ENCODE measurements at places on chromosomes 2 and 18.

- DNase-seq, result no peak
Observed at GRCh38 chr2:28424799-28425463, 32.3 kb downstream of the FOSL2 start.

GRCh38 chr2:118059919-118060478 lies 28.3 kb upstream of the INSIG2 start:
- no peak for DNase-seq

DNA sequence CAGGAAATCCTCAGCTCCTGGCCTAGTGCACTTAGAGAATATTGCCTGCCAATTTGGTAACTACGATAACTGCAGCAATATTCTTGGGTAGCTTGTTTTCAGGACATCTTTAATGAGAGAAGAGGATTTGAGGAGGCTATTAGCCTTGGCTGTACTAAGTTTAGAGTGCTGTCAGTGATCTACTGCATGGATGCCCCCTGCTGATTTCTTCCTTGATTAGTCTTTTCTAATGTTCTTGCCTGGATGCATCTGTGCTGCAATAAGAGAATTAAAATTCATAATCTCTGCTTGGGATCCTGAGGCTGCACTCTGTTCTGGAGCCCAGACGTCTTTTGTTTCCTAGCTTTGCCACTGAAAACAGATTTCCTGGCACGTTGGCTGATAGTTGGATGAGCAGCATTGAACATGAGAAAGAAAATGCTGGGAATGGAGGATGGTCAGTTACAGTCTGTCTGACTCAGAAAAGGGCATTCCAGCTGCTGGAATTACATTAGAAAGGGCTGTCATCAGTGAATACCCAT lies 115.4 kb downstream of the CCDC85A start:
- no peak for DNase-seq

DNA sequence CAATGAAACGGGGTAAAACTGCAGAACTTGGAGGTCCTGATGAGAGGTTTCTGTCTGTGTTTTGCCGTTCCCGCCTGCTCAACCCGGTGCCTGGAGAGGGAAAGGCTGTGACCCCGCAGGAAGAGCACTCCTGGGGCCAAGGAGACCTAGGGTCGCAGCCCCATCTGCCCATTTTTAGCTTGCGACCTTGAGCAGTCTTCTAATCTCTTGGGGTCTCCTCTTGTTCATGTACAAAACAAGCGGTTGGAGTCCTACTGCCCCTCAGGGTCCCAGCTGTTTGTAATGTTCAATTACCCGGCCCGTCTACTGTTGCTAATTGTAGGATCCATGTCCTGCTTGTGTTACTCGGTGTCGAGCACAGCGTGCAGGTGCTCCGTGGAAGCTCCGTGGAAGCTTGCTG lies 104.5 kb downstream of the PTGR3 start:
- no peak for DNase-seq

DNA sequence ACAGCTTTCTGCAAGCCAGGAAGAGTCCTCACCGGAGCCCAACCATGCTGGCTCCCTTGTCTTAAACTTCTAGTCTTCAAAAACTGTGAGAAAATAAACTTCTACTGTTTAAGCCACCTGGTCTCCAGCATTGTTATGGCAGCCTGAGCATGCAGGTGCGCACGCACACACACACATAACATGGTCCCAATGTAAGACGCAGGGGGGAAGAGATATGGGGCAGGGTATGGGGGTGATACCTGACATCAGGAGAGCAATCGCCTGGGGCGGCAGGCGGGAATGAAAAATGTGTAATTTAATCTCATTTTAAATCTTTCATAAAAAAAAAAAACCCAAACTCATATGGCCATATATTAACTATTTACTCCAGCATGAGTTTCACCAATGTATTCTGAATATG lies 18.0 kb downstream of the HJURP start:
- DNase-seq, result no peak

DNA sequence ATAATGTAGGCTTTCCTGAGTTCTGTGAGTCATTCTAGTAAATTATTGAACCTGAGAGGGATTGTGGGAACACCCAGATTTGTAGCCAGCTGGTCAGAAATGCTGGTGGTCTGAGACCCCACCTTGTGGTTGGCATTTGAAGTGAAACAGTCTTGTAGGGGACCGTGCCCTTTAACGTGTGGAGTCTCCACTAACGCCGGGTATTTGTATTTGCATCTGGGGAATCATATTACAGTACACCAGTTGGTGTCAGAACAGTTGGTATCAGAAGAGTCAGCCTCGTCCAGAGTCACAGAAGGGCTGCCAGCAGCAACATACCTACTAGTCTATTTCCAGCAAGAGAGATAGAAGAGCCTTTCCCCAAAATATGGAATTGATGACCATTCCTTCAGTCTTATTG lies 38.3 kb upstream of the PTPN4 start:
- DNase-seq, result no peak

GRCh38 chr2:50962731-50963130 lies 69.2 kb downstream of the NRXN1 start:
- DNase-seq, result no peak

DNA sequence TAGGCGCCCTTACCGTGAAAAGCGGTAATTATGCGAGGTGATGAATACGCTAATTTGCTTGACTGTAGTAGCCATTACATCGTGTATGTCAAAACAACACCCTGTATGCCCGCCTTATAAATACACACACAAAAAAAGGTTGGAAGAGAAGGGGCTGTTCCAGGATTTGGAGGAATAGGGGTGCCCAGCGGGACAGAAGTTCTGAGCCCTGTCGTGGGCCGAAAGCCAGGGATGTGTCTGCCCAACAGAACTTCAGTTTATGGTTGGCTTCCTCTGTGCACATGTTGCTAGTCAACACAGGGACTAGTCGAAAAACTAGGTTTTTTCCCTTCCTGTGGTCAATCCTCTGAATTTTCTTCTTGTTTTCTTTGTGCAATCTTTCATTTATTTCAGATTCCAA lies 182.5 kb downstream of the ACKR3 start:
- peak; percentile 49 for DNase-seq

- DNase-seq, result no peak
Observed at GRCh38 chr18:11078491-11078890, 70.9 kb downstream of the PIEZO2 start.

DNA sequence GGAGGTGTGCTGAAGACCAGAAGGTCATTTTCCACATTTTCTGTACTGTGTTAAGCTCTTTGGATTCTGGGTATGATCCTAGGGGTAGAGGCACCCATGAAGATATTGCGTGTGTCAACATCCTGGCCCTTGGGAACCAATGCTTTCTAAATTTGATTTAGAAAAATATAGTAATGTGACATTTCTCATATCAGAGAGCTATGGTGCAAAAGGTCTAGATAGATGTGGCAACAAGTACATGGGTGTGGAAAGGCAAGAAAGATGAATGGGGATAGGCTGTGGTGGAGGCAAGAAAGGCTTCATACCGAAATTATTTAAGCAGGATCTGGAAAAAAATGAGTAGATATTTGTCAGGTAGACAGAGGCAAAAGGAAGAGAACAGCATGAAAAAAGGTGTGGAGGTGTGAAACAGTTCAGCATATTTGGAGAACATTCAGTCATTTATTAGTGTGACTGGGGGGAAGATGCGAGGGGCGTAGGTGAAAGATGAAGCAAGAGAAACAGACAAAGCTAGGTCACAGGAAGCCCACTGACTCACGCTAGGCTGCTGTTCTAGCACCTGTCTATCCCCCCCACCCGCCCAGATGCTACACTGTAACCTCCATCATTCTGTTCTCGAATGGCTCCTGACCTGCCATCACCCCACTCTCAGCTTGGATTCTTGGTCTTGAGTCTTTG lies 11.7 kb downstream of the DOK1 start:
- no peak for DNase-seq

- DNase-seq, result no peak
Observed at GRCh38 chr2:218832081-218832480, 478 bp upstream of the PRKAG3 start.

DNA sequence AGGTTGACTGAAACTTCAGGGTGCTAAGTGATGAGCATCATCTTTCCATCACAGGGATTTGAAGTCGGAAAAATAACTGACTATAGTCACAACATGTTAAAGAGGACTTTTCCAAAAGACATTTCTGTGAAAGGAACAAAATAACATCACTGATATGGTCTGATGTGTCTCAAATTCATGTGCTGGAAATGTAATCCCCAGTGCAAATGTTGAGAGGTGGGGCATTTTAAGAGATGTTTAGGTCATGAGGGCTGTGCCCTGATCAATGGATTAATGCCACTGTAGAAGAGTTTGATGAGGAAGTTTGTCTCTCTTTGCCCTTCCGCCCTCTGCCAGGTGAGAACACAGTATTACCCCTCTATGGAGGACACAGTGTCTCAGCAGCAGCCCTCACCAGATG lies 95.9 kb downstream of the INO80D start:
- DNase-seq, result no peak

GRCh38 chr2:25749676-25750075 lies 76.3 kb upstream of the DTNB start:
- no peak for DNase-seq

DNA sequence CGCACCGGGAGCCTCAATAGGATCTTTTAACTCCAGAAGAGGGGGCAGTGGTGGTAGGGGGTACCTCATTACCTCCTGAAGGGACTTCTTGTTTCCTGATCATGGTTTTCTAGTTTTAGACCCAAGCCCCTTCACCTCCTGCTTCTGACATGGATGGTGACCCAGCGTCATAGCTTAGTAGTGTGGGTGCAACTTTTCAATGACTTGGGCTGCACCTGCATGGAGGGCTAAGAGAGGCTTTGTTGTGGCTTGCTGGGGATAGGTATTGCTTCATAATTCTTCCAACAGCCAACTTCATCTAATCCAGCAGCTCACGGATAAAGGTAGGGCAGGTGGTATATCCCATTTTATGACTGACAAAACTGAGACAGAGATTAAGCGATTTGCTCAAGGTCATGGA lies 3.0 kb downstream of the SLC1A4 start:
- DNase-seq, result no peak

DNA sequence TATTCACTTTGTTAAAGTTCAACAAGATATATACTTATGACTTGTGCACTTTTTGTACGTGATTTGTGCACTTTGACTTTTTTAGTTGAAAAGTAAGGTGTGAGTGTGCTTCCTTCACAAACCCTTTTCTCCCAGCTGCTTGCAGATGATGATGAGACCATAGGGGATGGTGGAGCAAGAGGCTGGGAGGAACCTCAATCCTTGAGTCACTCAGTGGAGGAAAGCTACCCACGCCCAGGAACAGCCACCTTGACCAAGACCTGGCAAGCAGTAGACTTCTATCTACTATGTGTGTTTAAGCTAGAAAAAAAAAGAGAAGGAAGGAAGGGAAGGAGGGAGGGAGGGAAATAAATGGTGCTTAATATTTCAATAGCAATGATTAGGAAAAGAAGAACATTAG lies 25.2 kb upstream of the TAF1B start:
- no peak for DNase-seq

DNA sequence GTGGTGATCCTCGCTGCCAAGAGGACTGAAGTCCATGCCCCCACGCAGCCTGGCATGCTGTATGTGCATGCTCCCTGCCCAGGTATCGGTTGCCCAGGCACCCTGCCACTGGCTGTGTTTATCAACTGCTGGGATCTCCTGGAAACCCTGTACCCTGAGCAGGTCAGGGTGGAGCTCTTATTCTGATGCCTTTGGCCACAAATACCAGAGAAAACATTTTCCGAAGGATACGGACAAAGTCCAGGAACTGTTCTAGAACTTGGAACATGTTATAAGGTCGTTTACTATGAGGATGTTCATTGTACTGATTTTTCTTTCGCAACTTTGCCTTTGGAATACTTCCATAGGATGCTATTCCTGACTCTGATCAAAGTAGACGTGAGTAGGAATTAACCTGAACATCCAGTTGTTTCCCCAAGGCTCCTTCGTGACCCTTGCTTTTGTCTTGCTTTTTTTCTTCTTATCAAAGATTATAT lies 55.2 kb downstream of the TMEM17 start:
- DNase-seq, result no peak

DNA sequence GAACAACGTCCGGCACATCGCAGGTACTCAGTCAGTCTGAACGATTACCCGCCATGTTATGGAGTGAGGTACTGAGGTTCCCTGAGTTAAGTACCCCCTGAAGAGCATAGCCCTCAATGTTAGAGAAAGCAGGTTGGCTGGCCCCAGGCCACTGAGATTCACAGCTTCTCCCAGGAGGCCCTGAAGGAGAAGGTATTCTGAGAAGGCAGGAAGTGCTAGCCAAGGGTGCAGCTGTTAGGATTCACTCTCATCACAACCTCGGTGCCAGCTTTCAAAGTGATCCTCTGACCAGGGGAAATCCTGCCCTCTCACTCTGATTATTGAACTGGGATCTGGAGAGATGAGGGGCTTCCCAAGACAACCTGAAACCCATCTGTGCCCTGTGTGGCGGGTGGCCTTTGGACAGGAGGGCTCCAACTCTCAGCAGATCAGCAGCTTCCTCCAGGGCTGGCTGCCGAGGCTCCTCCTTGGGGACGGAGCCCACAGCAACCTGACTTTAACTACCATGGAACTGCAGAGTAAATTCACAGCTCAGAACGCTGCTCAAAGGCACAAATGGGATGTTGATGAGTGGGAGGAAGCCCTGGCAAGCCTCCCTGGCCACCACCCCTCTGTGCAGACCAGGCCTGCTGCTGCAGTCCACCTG lies 7.8 kb downstream of the EHD3 start:
- no peak for DNase-seq

- no peak for DNase-seq
Observed at GRCh38 chr2:206163251-206163880, 3.7 kb downstream of the EEF1B2 start.

- no peak for DNase-seq
Observed at GRCh38 chr18:9933865-9934264, 20.0 kb downstream of the VAPA start.

- DNase-seq, result no peak
Observed at GRCh38 chr2:181456660-181457120, 496 bp upstream of the ITGA4 start.

DNA sequence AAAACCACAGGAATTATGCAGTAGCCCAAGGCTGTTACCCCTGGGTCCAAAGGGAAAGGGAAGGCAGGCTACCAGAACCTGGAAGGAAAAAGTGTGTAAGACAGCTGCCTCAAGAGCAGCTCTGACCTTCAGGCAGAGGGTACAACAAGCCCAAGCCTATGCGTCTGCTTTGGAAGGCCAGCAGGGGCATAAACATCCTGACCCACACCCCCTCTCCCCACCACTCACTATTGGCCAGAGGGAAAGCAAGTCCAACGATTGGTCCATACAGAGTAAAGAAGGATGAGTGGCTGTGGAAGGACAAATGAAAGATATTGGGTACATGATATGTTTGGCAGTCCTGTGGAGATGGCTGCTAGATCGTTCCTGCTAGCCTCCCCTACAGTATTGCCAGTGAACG lies 227.6 kb upstream of the HNRNPA3 start:
- DNase-seq, result no peak

DNA sequence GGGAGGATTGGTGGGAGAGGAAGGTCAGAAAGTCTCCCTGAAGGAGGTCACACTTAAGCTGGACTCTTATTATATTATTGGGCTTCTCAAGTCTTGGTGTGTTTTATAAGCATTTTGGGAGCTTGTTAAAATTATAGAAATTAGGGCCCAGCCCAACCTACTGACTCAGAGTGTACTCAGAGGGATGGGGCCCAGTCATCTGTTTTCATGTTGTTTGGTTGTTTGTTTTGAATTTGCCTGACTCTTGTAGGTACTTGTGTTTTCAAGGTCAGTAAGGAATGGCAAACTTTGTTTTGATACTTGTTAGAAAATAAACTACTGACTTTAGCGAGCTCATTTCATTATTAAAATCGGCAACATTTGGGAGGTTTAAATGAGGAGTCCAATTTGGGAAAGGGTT lies 152.0 kb downstream of the INSIG2 start:
- no peak for DNase-seq

GRCh38 chr18:44130376-44130942 lies 550.2 kb upstream of the SETBP1 start:
- no peak for DNase-seq

GRCh38 chr18:2825613-2826175 lies 21.1 kb upstream of the EMILIN2 start:
- no peak for DNase-seq

- no peak for DNase-seq
Observed at GRCh38 chr2:74745766-74746165, 88.2 kb upstream of the HK2 start.

Data from right atrium auricular region (tissue), 2 donors.